Kidney tubule cell (primary cell): ENCODE measurements at places on chromosomes 4 and X.
A peak's percentile ranks its signal among the peaks of the same experiment; 100 is the strongest.

DNA sequence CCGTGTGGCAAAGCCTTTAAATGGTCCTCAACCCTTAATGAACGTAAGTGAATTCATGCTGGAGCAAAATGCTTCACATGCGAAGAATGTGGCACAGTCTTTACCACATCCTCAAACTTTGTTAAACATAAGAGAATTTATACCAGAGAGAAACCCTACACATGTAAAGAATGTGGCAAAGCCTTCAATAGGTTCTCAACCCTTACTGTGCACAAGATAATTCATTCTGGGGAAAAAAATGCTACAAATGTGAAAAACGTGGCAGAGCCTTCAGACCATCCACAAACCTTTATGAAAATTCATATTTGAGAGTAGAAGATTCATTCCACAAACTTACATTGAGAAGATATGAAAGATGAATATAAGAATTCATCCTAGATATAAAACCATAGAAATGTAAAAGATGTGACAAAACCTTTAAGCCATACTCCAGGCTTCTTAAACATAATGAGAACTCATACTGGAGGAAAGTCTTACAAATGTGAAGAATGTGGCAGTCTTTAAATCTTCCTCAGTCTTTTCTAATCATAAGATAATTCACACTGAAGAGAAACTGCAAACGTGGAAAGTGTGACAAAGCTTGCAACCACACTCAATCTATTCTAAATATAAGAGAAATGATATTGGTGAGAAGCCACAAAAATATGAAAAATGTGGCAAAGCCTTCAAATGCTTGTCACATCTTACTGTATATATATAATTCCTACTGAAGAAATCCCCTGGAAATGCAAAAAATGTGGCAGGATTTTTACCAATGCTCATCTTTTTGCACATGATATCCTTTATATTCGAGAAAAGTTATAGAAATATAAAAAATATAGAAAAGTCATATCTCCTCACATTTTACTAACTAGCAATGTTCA is 36.9 kb downstream of the ZNF141 start:
- DNase-seq = no peak

DNA sequence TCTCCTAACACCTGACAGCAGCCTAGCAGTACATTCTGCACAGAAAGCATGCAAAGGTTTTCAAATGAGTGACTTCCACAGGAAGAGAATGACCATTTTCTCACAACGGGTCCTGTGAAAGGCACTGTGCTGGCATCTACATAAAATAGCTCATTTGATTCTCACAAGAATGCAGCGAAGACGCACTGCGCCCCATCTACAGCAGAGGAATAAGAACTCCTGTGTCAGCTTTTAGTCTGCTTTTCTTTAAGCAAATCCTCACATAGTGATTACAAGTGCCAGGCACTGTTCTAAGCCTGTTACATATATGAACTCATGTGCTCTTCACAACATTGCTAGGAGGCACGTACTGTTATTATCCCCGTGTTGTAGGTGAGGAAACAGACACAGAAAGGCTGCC is 62.5 kb downstream of the AFAP1 start:
- no peak for DNase-seq

DNA sequence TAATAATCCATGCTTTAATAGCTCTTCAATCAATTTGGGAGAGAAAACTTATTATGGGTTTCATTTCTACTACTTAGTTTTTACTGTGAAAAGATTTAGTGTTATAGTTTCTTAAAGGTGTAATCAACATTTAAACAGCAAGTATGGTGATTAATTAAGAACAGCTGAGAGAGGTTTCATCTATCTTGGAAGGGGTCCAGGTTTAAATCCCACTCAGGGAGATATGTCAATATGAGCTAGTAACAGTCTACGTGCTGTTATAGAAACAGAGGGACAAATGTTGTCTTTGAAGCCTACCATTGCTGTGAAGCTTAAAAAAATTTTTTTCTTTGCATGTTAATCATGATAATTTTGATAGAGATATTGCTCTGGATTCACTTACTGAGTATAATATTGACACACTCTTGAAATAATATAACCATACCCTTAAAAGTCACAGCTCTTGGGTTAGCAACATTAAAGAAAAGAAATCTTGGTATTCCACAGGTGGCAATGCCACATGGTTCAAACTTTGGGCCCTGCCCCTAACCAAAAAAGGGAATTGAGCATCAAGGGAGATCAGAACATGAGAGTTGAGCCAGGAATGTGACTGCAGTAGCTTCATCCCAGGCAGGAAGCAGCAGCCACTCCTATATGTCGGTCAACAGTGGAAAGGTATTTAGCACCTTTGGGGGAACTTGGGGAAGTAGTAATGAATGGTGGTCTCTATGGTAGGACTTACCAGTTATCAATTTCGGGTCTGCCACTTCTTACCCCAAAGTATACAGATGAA is 107.8 kb downstream of the ANK2 start:
- DNase-seq = peak; percentile 47

GRCh38 chr4:25815586-25815985 is 47.2 kb downstream of the SEL1L3 start:
- DNase-seq = no peak

- DNase-seq = no peak
Measured at GRCh38 chr4:181688432-181688831, 554.8 kb upstream of the TENM3 start.

GRCh38 chr4:146095091-146095690 is 80.3 kb upstream of the LSM6 start:
- peak; percentile 62 for DNase-seq

- peak; percentile 38 for DNase-seq
Measured at GRCh38 chr4:99665983-99666382, 8.4 kb upstream of the C4orf54 start.

GRCh38 chr4:848803-849477 is 23.0 kb upstream of the CPLX1 start:
- DNase-seq = no peak
